ENCODE measurements at places on chromosomes 2 and 18.

GRCh38 chr2:131029812-131030211 lies 63.4 kb downstream of the FAM168B start:
- no peak for DNase-seq

DNA sequence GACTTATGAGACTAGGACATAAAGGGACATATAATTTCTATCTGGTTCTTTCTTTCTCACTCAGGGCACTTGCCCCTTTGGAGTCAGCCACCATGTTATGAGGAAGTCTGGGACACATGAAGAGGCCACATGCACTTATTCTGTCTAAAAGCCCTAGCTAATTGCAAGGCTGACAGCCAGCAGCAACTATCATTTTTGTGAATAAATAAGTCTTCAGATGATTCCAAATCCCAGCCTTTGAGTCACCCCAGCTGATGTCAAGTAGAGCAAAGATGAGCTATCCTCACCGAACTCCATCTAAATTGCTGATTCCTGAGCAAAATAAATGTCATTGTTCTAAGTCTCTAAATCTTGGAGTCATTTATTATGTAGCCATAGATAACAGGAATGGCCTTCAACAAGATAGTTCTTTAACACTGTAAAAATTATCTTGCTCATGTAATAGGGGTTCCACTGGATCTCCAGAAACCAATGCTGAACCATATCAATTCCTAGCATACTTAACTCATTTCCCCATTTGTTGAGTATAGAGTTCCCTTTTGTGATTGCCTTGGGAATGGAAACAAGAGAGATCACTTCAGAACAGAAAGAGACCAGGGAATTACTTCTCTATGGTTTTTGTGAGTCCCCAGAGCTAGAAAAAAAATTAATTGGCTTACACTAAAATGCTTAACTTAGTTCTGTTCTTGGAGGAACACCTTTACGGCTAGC lies 50.6 kb upstream of the FN1 start:
- no peak for DNase-seq

GRCh38 chr2:9708683-9709538 lies 78.1 kb upstream of the YWHAQ start:
- no peak for DNase-seq

DNA sequence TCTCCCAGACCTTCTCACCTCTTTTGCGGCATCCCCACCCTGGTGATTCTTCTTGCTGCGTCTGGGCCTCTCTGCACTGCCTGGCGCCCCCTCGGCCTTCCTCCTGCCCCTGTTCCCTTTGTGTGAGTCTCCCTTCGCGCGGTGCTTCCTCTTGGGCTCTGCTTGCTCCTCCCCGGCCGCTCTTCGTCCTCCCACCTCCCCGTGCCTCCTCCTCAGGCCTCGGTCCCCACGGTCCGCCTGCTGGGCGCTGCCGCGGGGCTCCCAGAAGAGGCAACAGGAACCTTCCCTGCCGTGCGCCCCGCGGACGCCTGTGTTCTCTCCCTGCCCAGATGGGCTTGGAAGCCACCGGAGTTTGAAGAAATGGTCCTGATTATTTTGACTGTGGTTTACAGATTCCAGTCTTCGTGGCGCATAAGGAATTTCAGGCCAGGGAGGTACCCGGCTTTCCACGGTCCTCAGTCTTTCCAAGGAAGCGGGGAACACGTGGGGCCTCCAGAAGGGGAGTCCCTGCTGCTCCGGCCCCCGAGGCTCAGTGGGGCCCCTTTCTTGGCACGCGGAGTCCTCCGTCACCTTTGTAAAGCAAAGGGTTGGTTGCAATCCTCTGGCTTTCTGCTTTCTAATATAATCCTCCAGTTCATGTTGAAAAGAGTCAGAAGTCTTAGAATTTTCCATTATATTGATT lies 13.1 kb downstream of the RNU2-63P start:
- DNase-seq: no peak

DNA sequence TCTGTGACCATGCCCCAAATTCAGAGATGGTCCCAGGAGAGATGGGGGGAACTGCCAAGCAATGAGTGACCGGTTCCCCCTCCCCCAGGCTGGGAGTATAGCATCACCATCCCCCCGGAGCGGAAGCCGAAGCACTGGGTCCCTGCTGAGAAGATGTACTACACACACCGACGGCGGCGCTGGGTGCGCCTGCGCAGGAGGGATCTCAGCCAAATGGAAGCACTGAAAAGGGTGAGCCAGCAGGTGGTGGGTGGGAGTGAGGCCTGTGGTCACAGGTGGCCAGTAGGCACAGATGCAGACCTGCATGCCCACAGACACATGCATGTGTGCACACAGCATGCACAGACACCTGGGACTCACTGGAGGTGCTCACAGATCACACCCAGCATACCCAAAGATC lies 117.2 kb downstream of the DYSF start:
- no peak for DNase-seq

- no peak for DNase-seq
These were observed 6.2 kb upstream of the GPR155 start for GRCh38 chr2:174492963-174493431.

DNA sequence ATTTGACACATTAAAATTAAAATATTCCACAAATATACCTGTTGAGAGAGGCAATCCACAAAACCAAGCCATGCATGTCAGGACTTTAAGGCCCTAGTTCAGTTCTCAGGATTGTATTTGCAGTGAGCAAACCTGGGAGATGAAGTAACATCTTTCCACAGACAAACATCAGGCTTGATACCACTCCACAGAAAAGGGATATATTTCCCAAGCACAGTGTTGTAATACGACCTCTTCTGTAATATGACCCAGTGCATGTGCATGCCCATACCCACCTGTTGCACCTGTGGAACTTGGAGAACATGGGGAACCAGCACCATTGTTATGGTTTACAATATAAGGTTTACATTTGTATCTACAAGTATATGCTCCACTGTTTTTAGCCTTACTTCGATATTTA lies 184.0 kb downstream of the PDE11A start:
- DNase-seq: no peak

DNA sequence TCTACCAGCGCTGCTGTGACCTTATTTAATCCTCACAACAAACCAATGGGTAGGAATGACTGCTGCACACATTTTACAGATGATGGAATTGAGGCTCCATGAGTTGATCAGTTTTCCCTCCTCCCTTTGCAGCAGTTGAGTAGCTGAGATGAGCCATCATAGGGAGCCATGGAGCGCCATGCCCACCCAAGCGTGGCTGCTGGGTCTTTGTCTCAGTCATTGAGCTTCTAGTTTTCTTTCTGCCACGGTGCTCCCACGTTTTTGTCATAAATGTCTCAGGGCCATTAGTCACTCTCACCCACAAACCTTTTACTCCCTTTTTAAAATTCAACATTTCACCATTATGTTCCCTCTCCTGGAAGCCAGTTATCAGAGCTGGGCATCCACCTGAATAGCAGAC lies 45.8 kb downstream of the TMEM17 start:
- no peak for DNase-seq

- DNase-seq: peak; percentile 51
These were observed 134.7 kb upstream of the SMIM21 start for GRCh38 chr18:75562216-75562615.

- no peak for DNase-seq
These were observed 145.6 kb downstream of the HDAC4 start for GRCh38 chr2:239255218-239255617.

DNA sequence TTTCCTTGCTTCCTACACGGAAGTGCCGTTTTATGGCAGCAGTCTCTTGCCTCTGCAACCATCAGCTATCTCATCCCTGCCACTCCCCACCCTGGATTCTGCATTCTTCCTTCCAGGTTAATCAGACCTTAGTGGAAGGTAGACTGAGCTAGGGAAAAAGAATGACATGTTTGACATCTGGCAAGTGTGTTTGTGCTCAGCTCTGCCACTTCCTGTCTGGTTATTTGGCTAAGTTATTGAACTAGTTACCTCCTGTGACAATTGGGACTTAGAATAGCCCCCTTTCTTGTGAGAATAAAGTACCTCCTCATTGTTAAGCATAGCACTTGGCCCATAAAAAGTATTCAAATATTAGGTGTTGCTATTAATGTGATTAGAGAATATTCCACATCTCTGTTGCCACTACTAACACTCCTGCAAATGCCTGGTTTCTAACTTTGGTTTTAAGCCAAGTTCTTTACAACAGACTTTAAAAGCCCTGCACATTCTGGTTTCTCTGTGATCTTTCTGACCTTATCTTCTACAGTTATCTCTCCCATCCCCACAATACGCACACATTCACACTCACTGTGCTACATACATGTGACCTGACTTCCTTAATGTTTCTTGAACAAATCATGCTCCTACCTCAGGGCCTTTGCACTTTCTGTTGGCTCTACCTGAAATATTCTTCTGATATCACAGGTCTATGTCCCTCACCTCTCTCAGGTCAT lies 10.8 kb upstream of the MAPRE2 start:
- DNase-seq: no peak

DNA sequence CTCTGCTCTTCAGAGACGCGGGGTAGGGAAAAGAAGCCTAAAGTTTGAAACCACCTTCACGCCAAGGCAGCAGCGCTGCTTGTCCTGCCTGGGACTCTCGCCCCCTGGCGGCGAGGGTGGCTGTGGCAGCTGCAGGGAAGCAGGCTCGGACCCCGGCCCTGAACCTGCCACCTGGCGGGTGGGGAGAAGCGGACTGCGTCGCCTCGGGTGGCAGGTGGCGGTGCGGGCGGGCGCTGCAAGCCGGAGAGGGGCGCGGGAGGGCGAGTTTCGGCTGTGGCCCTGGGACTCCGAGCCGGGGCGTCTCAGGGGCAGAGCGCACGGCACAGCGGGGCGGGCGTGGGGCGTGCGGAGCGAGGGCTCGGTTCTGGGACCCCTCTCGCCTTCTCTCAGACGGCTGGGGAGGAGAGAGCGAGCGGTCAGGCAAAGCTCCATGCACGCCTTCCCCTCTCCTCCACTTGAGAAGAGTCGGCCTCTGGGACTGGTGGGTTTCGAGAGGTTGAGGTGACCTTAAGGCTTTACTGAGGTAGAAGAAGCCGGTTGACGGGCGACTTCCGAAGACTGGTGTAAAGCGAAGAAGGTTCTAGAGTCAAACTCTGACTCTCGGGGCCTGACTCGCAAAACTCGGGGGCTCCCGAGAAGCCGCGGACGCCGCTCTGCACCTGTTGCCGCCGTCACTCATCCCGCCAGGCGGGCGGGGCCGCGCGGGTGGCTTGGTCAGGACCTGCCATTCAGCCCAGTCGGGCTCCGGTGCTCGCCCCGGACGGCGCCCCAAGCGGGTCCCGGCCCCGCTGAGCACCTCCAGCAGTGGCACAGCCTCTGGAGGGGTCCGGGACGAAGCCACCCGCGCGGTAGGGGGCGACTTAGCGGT lies 1.1 kb upstream of the BOLL start:
- DNase-seq: no peak

DNA sequence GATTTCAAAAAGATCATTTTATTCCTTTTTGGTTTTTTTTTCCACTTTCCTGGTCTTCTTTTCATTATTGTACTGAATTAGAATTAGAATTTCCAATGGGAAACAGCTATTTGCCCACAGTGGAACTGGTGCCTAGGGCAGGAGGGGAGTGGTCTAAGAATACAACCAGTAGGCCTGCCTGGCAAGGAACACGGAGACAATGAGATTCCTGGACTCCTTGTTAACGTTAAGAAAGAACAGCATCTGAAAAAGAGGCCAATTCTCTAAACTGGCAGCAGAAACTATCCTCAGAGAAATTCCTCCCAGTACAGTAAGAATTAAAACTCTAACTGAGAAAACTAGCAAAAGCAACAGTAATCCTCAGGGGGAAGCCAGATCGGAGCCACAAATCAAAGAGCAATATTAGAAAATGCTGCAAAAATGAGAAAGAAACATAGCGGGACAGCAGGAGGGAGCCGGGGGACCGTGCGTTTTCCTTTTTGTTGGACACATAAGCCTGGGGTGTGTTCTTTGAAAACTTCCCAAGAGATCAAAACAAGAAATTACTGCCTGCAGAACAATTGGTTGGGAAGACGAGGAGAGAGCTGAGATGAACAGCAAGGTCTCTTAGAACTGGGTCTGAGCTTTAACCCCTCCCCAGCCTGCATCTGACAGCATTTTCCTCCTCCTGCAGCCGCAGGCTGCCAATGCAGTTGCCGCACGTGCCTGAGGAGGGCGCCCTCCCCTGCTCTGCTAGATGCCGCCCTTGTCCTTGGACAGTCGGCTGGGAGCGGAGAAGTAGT lies 776.0 kb downstream of the TSN start:
- peak; percentile 72 for DNase-seq

All from spinal cord (tissue), 10 donors.